ENCODE measurements at places on chromosomes 6 and 20.
A peak's percentile ranks its signal among the peaks of the same experiment; 100 is the strongest.

- no peak for DNase-seq
Observed at GRCh38 chr6:37637562-37638413, 59.9 kb downstream of the MDGA1 start.

DNA sequence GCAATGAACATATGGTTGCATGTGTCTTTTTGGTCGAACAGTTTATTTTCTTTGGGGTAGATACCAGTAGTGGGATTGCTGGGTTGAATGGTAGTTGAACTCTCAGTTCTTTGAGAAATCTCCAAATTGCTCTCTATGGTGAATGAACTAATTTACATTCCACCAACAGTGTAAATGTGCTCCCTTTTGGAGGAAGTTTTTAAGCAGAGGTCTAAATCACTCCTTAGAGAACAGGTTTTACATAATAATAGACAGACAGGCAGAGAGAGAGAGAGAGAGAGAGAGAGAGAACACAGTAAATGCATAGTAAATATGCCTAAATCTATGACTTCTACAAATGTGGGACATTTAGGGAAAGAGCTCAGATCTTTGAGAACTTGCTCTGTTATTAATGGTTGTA, 37.6 kb downstream of the GRM1 start:
- no peak for DNase-seq

- no peak for DNase-seq
Observed at GRCh38 chr20:58449681-58450221, 60.7 kb downstream of the VAPB start.

DNA sequence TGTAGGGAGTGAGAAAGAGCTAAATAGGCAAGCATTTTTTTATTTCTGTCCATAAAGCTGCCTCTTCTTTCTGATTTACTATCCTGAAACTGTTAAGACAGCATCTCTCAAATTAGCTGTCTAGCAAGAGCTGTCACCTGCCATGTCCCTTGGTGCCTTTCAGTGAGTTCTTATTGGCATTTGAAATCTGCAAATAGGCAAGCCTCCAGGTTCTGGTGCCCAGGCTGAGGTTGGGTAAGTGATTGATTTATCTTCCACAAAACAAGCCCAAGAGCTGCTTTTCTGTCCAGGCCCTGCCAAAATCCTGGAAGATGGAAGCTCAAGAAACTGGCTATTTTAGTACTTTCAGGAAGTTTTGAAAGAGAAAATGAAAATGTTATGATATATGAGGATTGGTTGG, 22.4 kb downstream of the MANEA start:
- no peak for DNase-seq

DNA sequence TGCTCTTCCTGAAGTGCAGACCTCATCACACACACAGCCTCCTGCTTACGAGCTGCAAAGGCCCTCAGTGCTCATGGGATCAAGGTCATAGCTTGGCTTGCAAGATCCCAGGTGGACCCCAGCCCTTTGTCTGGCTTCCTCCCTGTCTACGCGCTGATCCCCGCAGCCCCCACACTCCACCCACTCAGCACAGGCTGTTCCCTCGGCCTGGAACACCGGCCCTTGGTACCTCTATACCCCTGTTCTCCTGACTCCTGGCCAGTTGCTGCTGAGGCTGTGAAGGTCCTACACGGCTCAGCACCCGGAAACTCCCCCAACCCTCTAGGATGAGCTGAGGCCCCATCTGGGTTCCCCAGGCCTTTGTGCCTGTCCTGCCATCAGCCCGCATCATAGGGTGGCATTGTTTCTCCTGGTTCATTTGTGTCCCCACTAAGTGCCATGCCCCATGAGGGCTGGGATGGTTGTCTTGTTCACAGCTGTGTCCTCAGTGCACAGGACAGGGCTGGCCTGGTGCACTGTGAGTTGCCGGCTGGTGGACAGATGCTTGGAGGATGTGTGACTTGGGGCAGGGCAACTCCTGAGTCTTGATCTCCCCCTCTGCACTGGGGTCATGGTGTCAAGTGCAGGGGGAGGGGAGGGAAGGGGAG, 57.0 kb downstream of the ADNP start:
- no peak for DNase-seq

DNA sequence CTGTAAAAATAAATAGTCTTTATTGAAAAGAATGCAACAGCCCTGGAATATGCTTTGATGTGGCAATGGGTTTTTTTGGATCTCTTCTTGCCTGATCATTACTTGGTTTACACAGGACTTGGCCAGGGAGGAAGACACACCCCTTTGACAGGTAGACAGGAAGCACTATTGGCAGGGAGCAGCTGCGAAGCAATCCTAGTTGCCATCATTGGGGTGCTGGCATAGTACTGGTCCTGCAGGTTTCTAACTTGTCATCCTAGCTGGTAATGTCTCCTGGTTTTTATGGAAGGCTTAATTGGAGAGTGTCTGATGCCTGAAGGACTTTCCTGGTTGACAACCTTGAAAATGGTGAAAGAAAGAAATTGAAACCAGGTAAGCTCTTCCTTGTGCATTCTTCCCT, 71.2 kb upstream of the CCN6 start:
- DNase-seq: no peak

DNA sequence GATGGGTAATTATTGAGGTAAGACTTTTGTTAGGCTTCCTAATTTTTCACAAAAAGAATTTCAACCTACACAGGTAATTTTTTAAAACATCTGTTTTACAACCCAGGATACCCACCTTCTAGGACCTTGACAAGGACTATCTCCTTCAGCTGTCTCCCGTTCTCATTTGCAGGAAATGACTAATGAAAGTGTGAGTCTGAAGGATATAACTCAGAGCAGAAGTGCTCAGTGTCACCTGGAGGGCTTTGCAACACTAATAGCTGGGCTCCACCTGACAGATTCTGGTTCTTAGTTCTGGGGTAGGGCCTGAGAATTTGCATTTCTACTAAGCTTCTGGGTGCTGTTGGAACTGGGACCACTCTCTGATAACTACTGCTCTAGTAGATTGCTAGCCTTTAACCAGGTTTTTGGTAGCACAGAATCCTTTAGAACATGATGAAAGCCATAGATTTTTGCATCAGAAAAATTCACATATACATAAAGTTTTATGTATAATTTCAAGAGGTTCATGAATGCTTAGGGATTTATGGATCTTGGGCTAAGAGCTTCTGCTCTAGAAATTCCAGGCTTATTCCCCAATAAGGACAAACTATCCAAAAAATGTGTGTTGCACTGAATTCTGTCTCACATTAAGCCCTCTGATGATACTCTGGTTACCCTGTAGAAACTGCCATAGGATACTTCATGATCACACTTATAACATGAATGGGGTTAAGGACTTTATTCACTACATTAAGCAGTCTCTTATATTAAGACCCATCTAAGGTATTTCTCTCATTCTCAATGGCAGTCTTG, 30.3 kb downstream of the AK9 start:
- DNase-seq: peak; percentile 3

GRCh38 chr20:37922016-37922415, 19.1 kb downstream of the VSTM2L start:
- peak; percentile 63 for DNase-seq

- no peak for DNase-seq
Observed at GRCh38 chr6:148460876-148461646, 118.4 kb downstream of the SASH1 start.

Data from stimulated activated CD4-positive, alpha-beta T cell treated with anti-CD3 and anti-CD28 coated beads, Interleukin-1b, Interleukin-23, amount 100 ng/mL, for 48 hours (primary cell).